Ammon's horn (tissue), 1 donor: ENCODE measurements at places on chromosomes 5 and 9.

- no peak for DNase-seq
Measured at GRCh38 chr9:121876255-121876654, 216.9 kb downstream of the TTLL11 start.

DNA sequence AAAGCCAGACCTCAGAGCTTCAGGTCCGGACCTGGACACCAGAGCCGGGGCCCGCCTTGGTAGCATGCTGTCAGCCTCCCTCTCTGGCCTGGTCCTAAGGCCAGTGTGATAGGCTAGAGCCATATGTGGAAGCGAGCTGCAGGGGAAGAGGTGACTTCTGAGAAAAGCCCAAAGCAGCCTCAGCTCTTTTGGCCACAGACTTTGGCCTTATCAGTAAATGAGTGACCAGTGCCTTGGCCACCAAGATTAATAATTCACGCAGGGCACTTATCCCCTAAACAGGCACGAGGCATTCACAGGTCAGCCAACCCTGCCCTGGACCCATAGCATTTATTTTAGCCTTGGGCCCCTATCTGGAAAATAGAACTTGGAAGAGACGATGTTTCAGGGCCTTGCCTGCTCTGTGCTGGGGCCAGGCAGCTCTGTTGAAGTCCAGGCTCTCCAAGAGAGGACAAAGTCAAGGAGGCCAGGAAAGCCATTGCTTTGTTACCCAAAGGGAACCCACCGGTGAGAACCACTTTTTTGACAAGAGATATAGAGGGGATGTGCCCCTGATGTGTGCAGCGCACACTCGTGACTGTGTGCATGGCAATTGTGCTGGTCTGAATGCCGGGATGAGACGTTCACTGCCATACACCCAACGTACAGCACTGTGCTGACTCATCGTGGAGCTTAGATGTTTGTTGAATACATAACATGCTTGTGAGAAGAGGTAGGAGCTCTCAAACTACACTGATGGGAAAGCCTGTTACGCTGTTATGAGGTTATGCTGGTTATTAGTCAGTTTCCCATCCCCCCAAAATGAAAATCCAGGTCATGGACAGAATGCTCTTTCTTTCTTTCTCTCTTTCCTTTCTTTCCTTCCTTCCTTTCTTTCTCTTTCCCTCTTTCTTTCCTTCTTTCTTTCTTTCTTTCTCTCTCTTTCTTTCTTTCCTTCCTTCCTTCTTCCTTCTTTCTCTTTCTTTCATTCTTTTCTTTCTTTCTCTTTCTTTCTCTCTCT lies 5.0 kb upstream of the SLC34A1 start:
- DNase-seq = no peak

DNA sequence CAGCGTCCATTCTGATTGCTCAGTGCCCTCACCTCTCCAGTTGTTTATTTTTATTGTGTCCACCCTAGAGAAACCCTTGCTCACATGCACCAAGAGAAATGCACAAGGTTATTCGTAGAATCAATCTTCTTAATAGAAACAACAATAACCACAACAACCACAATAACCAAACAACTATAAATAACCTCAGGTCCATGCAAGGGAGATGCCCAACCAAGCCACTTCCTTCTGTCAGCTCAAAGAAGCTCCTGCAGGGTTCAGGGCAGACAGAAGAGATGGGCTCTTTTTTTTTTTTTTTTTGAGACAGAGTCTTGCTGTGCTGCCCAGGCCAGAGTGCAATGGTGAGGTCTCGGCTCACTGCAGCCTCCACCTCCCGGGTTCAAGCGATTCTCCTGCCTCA lies 14.9 kb upstream of the TCOF1 start:
- DNase-seq = no peak

GRCh38 chr5:150144246-150144801 lies 11.3 kb downstream of the PDGFRB start:
- DNase-seq = peak; percentile 27

DNA sequence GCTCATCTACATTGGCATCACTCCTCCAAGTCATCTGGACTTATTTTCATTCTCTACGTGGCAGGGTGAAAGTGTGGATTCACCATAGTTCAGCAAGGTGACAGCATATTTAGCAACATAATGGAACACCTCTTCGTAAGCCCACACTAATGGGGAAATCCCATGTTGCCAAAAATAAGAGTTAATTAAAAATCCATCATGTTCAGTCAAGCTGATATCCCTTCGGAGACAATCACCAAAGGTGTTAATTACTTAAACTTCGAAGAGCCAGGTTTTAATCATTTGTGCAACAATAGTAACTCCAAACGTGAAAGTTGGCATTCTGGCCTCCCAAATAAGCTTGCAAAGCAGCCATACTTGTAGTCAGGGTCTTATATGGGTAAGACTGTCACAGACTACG lies 242.9 kb downstream of the NSG2 start:
- DNase-seq = no peak

DNA sequence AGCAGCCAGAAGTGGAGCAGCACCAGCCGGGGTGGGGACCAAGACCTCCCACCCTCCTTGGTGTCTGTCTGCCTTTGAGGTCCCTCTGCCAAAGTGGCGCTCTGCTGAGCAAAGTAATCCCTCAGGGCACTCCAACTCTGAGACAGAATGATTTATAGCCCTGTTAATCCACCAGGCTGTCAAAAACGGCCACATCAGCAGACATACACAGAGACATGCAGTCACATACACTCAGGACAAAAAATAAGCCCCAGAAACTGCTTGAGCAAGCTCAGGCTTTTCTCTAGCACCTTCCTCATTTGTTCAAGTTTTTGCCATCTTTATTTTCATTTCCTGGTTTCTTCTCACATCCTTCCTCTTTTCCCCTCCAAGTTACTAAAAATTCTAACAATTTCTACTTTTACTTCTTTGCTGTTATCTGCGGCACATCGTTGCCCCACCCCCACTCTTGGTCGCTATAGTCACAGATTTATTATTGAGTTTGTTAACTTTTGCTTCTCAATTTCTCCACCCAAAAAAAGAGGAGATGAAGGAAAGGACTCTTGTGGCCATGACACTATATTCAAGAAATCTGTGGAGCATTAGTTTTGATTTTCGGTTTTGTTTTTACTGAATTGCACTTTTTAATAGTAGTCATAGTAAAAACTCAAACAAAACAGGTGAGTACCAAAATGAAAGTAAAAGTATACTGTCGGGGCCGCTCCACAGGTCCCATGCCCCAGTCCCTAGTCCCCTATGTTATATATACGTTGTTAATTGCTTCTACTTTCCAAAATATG lies 17.4 kb upstream of the ADRB2 start:
- DNase-seq = peak; percentile 46

GRCh38 chr5:13921578-13921977 lies 22.9 kb downstream of the DNAH5 start:
- DNase-seq = no peak

GRCh38 chr5:174188295-174188694 lies 142.8 kb downstream of the NSG2 start:
- DNase-seq = no peak

- DNase-seq = peak; percentile 79
Measured at GRCh38 chr9:133184971-133185370, 21.3 kb upstream of the GBGT1 start.

GRCh38 chr5:78972654-78973428 lies 12.3 kb downstream of the ARSB start:
- DNase-seq = peak; percentile 72

DNA sequence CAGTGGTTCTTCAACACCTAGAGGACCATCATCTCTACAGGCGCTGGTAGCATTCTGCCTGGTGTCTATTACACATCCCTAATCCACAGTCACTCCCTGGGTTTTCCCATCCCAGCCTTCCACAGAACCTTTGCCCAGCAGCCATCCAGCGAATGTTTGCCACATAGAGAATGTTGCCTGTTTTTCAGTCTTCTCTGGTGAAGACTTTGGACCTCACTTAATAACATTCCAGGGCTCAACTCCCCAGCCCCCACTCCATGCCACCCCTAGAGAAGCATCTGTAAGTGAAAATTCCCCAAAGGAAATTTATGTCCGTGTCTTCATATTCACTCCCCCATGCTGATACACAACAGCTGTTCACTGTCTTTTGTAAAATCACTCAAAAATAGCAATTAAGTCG lies 249.6 kb downstream of the AOPEP start:
- no peak for DNase-seq

DNA sequence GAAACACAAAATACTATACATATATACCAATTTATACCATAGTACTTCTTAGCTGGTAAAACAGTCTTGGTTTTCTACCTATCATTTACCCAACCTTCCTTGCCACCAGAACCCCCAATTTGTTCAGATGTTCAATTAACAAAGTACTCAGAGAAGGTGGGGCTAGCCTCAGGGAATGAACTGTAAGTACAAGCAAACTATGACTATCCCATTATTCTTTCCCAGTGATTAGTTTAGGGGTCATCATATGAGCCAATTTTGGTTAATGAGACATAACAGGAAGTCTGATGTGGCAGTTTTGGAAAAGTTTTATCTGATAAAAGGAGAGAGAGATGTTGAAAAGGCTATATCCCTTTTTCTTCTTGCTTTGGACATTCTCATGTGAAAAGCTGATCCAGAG lies 125.8 kb downstream of the DTWD2 start:
- DNase-seq = no peak

DNA sequence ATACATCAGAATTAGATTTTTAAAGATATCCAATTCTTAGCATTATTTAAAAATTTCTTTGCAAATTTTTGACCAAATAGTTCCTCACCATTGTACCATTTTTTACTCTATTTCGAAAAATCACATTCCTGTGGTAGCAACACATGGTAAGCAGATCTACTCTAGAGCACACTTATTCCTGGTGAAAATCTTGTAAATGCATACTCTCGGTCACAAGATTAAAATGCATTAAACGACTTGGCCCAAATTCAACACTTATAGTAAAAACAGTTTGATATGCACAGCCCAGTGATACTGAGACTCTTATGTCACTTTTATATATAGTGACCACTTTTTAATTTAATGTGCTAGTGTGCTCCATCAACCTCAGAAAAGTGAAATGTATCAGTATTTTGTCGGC lies 208.8 kb upstream of the TARS1 start:
- DNase-seq = no peak

DNA sequence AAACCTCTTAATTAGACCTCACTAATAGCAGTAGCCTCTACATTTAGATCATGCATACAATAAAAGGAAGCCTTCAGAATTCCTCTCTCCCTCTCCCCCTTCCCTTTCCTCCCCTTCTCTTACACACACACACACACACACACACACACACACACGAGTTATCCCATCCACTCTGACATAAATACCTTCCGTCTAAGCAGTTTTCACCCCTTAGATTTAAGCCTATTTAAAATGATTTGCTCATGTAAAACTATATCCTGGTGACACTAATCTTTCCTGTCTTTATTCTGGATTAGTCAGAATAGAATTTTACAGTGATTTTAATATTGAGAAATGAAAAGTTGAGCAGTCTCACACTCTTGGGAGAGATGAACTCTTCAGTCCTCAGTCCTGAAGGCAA lies 35.0 kb downstream of the PRELID2 start:
- no peak for DNase-seq

GRCh38 chr5:159017786-159018185 lies 81.9 kb downstream of the EBF1 start:
- no peak for DNase-seq

DNA sequence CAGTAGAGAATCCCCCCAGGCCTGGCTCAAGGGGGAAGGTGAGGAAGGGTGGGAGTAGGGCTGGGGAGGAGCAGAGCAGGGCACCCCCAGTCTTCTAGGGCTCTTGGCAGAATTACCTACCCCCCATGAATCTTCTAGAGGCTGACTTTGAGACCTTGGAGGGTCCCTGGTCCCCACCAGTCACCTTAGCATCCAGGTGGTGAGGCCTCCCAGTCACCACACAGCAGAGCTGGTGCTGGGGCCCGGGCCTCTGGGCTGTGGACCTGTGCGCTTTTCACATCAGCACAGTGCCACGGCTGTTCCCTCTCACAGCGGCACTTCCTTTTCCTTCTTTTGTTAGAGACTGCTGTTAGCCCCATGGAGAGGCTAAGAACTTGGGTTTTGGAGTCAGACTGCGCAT lies 148.6 kb upstream of the PITX1 start:
- no peak for DNase-seq

DNA sequence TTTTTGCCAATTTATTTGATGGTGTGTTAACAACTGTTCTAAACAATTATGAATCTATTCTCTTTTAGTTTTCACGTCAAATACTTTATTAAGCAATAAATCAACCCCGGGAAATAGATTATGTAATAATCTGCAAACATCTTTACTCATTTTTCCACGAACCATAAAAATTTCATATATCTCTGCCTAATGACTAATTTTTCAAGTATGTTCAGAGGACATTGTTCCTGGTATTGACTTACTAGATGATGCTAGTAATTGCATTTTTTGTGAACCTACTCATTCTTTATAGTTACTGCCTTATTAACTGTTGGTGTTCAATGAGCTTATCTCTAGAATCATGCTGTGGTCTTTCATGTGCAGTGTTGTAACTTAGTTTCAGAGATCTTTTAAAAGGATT lies 41.0 kb upstream of the FBN2 start:
- no peak for DNase-seq

DNA sequence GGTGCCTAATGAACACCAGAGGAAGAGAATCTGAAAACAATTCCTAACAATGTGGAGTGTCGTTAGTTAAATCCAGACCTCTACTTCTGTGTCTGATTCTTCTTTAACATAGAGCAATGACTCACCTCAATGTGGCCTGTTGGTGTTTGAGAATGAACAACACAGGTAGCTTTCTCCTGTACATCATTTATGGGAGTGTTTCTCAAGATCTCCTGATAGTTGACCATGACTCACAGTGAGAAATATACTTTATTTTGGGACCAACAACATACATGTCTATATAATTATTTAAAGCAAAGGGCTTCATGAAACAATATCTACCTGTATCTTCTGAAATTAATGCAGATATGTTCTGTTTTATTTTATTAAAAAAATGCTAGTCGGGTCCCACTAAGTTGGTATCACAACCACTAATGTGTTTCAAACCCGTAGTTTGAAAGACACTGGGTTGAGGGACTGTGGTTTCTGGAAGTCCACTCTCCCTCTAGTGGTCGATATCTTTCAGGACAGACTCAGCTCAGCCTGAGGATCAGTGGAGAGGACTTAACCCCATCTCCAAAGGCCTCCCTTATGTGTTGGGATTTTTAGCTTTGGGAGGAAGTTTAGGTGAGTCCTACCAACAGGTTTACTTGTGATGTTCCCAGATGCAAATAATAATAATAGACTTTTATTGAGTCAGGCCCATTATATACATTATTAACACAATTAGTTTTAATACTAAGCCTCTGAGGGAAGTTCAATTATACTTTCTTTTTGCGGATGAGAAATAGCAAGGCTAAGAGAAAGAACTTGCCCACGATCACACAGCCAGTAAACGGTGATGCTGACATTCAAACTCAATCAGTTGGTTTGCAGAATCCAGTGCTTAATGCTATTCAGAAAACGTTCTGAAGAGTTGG lies 70.0 kb upstream of the KLF9 start:
- DNase-seq = peak; percentile 90

- DNase-seq = no peak
Measured at GRCh38 chr5:131262953-131263541, 806 bp upstream of the CDC42SE2 start.
